Activated CD4-positive, alpha-beta T cell treated with anti-CD3 and anti-CD28 coated beads, Interleukin-2, Interleukin-4, amounts not matched to agents 100 ng/mL and 50 ng/mL, durations not matched to agents 16 hours and 8 hours (primary cell): ENCODE measurements at places on chromosomes 3 and 15.

GRCh38 chr15:96121086-96121920 is 209.2 kb upstream of the NR2F2 start:
- DNase-seq, result no peak

DNA sequence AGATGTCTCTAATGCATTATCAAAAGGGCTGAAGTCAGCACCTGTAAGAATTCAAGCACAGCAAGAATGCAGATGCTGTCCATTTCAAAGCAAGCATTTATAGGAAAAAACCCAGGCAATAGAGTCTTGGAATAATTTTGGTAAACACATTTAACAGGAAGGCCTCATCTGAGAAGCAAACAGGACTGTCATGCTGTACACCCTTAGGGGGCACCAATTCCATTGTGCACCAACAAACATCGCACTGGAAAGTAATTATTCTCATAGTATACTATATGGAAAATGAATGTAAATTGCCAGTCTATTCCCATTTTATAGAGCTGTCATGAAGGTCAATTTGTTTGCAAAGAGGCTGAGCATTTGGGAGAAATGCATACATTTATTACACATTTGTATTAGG is 247.3 kb upstream of the SUCLG2 start:
- no peak for DNase-seq

- no peak for DNase-seq
These were observed 99.9 kb downstream of the GMPS start for GRCh38 chr3:155970398-155970797.

DNA sequence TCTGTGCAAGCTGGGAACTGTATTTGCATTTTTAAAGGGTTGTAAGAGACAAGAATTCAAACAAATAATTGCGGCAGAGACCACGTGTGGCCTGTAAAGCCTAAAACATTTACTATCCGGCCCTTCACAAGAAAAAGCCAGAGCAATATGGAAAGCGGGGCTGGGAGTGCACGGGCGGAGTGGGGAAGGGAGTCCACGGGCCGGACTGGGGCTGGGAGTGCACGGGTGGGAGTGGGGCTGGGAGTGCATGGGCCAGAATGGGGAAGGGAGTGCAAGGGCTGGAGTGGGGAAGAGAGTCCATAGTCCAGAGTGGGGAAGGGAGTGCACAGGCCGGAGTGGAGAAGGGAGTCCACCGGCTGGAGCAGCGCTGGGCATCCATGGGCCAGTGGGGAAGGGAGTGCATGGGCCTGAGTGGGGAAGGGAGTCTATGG is 41.2 kb downstream of the KLF15 start:
- DNase-seq, result no peak

- no peak for DNase-seq
These were observed 16.5 kb downstream of the TPM1 start for GRCh38 chr15:63059075-63059474.

DNA sequence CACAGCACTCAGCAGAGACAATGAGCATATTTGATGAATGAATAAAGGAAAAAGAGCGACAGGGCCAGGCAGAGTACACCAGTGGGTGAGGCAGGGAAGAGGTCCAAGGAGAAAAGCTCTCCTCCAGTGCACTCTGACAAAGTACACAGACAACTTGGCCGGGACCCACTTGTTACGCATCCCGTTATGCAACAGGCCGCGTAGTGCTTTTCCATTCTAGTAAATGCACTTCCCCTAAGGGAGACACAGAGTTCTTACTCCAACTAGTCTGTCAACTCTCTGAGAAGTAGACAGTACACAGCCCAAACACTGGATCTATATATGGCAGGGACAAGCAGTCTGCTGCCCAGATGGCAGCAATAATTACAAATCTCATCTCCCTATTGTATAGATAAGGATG is 18.5 kb downstream of the LARP6 start:
- no peak for DNase-seq

GRCh38 chr3:127750226-127751031 is 71.9 kb downstream of the MGLL start:
- no peak for DNase-seq

GRCh38 chr15:52066842-52067544 is 45.6 kb downstream of the BCL2L10 start:
- no peak for DNase-seq

DNA sequence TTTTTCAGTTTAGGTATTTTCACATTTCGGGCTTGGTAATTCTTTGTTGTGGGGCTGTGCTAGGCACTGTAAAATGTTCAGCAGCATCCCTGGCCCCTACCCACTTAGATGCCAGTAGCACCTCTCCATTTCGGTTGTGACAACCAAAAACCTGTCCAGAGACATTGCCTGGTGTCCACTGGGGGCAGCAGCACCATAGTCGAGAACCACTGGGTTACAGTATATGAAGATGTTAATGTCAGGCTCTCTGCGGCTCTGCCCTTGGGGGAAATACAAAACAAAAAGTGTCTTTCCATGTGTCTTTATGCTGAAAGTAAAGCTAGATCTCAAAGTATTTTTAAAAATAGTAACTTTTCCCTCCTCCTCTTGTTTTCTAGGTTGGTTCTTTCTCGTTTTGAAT is 177.2 kb downstream of the ITPR1 start:
- DNase-seq, result no peak

GRCh38 chr3:197325773-197326172 is 27.4 kb upstream of the DLG1 start:
- DNase-seq, result peak; percentile 55

DNA sequence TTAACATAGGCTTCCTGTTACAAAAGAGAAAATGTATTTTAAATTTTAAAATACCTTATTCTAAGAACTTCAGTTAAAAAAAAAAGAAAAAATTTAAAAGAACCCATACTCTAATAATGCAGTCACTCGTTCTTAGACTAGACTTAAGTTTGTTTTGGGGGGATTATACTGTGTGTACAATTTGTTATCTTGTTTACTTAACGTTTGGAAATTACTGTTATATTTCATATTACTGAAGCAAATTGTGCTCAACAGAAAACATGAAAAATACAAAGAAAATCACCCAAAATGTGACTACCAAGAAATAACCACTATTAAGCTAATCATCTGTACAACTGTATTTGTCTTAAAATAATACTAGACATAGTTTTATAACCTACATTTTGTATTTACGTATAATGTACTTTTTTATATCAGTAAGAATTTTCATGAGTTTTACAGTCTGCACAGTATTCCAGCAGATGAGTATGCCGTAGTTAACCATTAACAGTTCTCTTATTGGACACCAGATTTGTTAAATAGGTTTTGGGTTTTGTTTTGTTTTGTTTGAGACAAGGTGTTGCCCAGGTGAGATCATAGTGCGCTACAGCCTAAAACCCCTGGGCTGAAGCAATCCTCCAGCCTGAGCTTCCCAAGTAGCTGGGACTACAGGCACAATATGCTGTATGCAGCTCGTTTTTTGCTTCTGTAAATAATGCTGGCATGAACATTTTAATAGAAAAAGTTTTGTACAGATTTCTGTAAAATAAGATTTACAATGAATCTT is 88.8 kb upstream of the CHD2 start:
- no peak for DNase-seq

- DNase-seq, result no peak
These were observed 515.5 kb downstream of the CADM2 start for GRCh38 chr3:85474241-85474640.

GRCh38 chr3:112474796-112475195 is 24.5 kb downstream of the BTLA start:
- no peak for DNase-seq

DNA sequence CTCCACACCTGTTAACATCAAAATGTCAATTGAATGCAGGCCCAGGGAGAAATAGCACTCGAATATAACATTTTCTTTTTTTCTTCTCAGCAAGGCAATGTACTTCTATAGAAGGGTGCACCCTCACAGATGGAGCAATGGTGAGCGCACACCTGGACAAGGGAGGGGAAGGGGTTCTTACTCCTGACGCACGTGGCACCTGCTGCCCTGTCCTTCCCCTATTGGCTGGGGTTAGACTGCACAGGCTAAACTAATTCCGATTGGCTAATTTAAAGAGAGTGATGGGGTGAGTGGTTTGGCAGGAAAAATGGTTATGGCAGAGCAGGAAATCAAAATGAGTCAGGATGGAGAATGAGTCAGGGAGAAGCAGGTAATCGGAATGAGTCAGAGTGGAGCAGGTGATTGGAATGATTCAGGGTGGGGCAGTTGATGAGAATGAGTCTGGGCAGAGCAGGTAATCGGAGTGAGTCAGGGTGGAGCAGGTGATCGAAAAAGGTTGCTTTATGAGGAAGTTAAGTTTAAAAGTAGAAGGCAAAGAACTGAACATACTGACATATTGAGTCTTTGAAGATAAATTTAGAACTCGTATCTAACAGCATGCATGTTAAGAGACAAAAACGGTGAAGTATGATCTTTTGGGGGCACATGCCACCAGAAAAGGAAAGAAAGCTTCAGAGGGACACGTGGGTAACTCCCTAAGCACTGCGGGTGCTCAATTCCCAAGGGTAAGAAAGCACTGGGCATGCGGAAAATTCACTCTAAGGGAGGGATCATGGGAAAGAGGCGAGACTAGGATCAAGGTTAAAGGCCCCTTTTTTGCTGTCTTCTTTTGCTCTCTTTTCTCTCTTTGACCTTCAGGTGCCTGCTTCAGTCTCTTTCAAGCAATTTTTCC is 72.9 kb upstream of the GALNT15 start:
- peak; percentile 8 for DNase-seq

DNA sequence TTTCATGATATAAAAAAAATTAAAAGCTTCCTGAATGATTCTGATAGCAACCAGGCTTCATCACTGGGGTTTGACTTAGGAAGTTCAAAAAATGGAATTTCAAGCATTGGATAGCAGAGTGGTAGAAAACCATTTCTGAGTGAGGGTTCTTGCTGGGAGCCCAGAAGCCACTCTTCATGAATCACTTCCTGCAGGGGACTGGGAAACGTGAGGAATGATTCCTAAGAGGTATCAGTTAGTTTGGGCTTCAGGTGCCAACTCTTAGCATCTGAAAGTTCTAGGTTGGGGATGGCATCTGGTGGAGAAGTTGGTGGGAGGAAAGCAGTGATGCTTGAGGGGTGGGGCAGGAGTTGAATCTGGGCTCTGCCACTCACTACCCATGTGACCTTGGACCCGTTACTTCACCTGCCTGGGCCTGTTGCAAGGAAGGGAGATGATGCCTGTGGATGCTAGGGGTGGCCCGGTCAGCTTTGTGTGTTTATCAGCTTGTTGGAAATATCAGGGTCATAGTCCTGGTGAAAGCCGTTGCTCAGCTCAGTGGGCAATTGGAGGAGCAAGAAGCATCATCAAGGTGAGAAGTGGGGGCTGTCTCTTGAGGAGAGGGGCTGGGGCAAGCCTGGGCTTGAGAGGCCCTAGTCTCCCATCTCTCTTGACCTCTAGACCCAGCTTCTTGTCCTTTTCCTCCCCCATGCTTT is 37.0 kb upstream of the TNFAIP8L3 start:
- DNase-seq, result no peak

GRCh38 chr3:29427266-29428103 is 146.6 kb downstream of the RBMS3 start:
- no peak for DNase-seq

DNA sequence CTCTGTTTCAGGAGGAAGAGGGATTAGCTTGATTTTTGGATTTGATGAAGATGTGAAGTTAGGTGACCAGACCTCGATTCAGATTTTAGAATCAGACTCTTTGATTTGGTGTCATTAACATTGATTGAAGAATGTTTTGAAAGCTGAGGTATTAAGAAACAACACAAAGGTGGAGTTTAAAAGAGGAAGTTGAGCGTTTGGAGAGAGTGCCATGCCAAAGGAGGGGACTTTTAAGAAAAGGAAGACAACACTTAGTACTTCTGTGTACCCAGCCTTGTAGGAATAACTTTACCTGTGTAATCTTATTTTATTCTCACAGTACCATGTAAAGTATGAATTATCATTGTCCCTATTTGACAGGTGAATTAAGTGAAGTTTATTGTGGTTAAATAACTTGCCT is 34.4 kb downstream of the PPARG start:
- DNase-seq, result no peak

DNA sequence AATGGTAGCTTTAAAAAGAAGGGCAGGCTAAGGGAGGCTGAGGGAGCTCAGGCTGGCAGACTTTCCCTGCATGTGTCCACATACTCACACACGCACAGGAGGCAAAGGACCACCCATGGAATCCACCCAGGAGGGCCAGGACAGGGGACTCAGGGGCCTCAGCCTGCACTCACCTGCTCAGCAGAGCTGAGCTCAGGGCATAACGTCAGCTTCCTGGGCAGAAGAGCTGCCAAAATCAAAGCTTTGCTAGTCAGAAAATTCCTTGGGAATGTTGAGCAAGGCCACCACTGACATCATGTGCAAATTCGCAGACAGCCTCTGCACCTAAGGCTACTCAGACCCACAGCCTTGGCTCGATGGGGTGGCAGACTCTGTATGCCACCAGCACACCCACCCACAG is 16.4 kb upstream of the ALAS1 start:
- no peak for DNase-seq

- no peak for DNase-seq
These were observed 8.7 kb downstream of the SRP14 start for GRCh38 chr15:40029979-40030893.

DNA sequence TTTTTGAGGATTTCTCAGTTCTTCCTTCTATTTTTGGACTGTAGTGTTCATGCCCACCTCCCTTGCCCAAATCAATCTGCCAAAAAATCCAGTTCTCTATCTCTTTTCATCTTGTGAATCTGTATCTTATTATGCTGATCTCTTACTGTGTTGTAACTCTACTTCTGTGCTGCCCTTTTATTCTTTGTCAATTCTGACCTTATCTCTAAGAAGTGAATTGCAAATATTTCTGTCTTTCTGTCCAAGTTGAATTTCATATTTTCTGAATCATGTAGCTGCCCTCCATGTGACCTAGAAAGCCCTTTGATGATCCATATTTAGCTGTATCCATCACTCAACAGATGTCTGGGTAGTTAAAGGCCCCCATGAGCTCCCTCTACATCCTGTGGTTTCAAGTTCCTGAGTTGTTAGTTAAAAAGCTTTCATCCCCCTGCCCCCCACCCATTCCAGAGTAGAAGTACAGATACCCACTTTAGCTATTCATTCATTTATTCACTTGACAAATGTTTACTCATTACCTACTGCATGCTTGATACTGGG is 33.6 kb upstream of the ETV5 start:
- DNase-seq, result no peak

DNA sequence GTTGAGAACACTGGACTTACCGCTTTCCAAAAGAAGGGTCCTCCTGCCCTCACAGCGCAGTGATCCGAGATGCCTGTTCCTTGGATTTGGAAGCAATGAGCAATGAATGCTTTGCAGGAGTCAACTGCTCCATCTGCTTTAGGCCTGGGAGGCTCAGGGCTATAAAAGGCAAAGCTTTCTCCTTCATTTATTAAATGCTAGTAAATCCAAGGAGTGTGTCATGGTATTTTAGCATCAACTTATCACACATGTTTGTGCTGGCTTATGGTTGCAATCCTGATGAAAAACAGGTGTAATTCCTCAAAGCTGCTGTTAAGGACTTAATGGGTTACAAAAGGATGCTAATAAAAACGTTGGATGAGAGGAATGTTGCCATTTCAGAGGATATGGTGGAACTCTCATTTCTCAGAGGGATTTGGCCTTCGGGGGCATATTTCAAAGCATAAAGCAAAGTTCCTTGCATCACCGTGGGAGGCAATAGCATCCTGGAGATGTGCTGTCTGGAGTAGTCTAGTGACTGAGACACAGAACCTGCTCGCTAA is 158.5 kb upstream of the TPM1 start:
- DNase-seq, result no peak
